Muscle of leg (tissue), 16 donors: ENCODE measurements at places on chromosomes 1 and 21.

DNA sequence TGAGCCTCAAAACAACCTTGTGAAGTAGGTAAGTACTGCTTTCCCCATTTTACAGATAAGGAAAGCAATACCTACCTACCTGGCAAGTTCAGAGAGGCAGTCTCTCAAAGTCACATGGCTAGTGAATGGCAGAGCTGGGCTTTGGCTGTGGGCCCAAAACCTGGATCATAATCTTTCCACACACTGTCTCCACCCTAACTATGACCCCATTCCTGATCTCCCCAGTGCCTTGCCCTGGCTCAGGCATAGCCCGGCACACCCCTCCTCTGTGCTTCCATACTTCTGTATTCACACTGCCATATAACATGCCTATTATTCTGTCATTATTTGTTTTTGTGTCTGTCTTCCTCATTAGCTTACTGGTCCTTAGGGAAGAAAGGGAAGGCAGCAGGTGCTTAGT is 15.9 kb downstream of the GNG12 start:
- DNase-seq: no peak

DNA sequence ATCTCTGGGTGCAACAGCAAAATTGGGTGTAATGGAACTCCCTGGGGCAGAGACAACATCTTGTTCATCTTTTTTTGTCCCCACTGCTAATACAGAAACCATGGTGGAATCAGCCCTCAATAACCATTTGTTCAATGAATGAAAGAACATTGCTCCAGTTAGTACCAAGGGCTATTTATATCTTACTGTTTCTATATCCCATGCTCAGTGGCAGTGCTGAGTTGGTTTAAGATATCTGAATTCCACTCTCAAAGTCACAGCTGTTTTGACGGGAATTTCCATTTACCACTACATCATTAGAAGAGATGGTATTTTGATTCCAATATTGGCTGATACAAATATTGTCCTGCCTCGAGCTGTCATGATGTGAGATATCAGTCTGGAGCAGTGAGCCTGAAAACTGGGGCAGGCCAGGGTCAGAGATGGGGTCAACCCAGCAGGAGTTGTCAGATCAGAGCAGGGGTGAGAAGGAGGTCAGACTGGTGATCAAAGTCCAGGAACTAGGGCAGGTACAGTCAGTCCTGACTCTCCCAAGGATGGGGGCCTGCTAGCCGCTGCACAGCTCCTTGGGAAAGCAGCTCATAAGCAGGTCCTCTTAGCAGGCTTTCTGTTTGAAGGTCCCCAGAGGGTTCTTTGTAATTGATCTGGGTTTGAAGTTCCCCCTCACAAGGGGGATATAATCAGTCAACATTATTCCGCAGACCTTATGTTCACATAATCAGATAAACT is 5.8 kb upstream of the PHC2 start:
- no peak for DNase-seq

DNA sequence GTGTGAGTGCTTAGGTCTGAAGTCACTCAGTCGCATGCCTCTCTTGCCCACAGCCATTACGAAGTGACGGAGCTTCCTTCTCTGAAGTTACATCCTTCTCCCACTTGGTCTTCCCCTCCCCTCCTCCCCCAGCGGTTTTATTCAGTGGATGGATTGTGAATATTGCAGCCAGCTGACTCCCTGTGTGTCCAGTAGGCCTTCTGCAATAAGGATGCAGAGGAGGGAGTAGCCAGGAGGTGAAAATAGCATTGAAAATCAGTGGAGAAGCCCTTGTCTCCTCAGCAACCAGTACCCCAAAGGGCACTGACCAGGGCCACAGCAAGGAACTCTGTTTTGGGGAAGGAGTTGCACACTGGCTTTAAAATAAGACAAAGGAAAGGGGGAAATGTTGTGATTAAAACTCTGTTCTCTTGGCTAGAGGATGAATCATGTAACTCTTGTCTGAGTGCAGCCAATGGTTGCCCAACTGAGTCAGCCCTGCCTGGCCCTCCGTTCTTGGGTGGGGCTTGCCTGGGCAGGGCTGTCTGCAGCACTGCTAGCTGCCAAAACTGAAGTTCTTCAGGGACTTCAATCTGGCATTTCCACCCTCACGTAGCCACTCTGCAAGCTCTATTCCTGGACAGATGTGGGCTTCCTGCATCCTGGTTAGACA is 4.3 kb downstream of the S100A10 start:
- DNase-seq: no peak

GRCh38 chr1:215625949-215626348 is 58.8 kb downstream of the KCTD3 start:
- DNase-seq: no peak
